ENCODE measurements at places on chromosomes 2 and 18.

- no peak for DNase-seq
These were observed 314.0 kb upstream of the EPAS1 start for GRCh38 chr2:45983213-45983612.

GRCh38 chr2:239816576-239817467, 208.3 kb downstream of the NDUFA10 start:
- no peak for DNase-seq

GRCh38 chr2:176270100-176270750, 983 bp downstream of the MTX2 start:
- DNase-seq: no peak

DNA sequence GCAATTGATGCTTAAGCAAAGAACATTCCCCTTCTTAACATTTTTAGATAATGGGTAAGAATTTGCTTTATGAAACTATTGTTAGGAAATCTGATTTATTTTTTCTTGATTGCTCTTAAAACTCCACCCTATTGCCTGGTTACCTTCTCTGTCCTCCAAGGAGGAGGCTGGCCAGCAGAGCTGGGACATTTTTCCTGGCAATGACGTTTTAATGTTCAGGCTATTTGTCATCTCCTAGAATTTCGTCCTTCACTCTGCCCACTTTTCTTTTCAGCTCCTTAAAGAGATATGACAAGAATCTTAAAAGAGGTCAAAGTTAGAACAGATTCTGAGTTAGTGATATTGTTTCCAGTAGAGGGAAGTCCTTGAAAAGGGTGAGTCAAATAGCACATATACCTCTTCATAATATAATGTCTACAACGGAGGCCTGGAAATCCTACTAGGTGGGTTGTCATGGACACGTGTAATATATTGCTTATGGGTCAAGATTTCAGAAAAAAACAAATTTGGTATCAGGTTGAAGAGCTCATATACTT, 141.0 kb downstream of the CMPK2 start:
- no peak for DNase-seq

- DNase-seq: no peak
These were observed 53.8 kb downstream of the TRAPPC12 start for GRCh38 chr2:3433339-3433699.

DNA sequence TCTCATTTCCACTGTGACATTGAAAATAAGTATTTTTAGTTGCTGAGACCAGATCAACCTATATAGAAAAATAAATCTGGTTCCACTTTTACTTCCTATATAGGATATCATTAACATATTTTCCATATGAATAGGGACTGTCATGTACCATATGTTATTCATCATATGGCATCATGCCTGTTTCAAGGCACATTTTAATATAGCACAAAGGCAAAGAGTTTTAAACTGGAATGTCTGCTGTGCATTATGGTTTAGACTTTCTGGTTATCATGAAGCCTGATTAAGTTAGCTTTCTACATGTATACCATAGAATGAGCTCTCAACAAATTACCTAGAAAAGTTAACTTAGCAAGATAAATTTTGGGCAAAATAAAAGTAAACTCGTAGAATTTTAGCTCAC, 53.0 kb upstream of the ACYP2 start:
- DNase-seq: no peak

DNA sequence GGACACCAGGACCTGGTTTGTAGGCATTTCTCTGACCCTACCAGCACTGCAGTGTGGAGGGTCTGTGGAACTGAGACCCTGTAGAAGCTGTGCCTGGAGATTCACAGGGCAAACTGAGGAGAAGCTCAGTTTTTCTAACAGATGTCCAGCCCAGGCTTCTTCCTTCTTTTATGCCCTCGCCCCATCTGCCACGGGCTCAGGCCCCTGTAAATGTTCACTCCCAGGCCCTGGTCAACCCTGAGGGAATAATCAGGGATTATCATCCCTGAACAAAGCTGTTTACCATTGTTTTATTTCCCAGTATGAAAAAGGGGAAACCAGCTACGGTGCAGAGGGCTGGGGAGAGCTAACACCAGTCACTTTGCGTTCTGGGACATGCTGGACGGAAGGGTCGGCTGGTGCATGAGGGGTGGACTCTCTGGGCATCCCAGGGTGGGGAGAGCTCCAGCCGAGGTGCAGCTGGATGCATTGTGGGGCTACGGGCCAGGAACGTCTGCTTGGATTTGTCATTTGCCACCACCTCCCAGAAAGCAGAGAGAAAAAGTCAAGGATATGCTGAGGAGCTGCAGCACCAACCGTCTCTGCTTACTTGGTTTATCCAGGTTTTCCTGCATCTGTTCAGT, 183.8 kb downstream of the TFCP2L1 start:
- no peak for DNase-seq

- no peak for DNase-seq
These were observed 158.6 kb upstream of the RBMS1 start for GRCh38 chr2:160652236-160652635.

- DNase-seq: no peak
These were observed 859.3 kb downstream of the BCL11A start for GRCh38 chr2:59694176-59694575.

DNA sequence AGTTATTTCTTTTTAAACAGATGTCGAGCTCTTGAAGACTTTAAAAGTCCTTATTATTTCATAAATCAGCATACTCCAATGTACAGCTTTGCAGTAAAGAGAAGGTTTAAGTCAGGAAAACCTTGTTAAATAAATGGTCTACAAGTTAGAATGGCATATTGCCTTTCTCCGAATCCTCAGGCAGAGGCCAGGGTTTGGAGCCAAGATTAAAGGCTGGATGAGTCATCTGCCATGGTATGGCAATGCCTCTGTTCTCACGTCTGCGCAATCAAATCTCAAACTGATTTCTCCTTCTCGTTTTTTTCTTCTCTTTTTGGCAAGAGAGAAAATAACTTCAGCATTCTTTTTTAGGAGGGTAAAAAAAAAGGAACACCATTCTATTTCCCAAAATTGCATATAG, 5.6 kb upstream of the KCNJ3 start:
- no peak for DNase-seq

GRCh38 chr2:219087361-219087760, 26.6 kb upstream of the IHH start:
- DNase-seq: no peak

- no peak for DNase-seq
These were observed 53.5 kb upstream of the TCF4 start for GRCh38 chr18:55641486-55641885.

DNA sequence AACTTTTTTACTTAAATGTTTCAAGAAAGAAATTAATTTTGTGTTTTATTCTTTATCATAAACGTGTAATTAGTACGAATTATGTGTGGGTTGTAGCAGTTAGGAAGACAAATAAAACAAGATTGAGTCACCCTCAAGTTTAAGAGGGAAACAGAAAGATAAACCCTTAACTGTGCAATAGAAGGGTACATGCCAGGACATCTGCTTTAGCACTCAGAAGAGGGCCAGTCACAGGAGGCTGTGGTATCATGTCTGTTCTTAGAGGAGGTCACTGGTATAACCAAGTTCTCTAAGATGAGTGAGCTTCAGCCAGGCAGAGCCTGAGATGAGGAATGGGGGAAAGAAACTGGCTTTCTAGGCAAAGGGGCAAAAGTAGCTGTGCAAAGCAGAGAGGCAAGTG, 42.4 kb upstream of the GRHL1 start:
- DNase-seq: peak; percentile 6

DNA sequence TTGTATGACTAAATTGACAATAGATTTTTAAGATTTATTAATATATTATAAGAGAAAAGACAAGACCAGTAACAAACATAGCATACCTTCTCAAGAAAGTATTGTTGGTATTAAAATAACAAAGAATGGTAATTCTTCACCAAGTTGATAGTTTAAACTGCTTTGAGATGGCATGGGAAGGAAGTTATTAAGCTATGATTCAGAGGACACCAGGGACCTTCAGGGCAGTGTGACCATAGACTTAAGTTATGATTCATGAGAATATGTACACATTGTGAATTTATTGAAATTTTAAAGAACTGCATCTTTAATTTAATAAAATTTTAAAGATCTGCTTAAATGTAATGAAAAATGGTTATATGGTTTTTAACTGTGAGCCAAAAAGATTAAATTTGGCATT, 205.7 kb downstream of the DSEL start:
- peak; percentile 24 for DNase-seq

GRCh38 chr18:13538630-13539029, 187.7 kb downstream of the FAM210A start:
- DNase-seq: no peak

DNA sequence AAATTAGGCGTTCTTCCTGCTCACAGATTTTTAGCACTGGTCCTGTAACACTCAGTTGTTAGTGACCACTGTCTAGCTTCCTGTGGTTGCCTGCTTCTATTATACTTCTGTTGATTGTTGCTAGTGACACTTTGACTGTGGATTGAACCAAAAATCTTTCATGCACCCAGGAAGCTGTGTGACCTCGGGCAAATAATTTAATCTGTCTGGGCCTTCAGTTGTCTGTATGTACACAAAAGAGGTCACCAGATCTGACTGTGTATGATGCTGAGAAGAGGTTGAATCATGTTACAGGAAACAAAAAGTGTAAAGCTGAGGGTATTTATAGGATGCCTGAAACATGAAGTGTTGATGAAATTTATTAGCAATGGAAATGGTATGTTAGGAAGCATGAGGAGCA, 12.7 kb downstream of the ICOS start:
- peak; percentile 4 for DNase-seq

- peak; percentile 49 for DNase-seq
These were observed 35.9 kb downstream of the SPRED2 start for GRCh38 chr2:65396348-65397026.

DNA sequence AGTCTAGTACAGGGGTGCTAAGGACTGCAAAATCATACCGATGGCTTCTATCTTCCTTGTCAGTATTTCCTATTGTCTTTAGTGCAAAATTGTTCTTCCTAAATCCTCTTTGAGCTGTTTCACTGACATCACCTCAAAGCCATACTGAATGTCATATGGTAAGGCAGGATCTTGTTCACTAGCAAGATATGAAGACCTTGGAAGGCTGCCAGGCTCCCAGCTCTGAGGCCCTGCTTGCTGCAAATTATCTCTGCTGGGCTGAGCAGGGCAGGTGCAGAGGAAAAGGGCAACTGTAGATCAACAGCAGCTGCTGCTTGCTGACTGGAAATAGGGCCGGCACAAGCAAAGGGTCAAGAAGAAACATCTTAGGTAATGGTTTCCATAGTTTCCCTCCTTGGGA, 58.2 kb downstream of the PMAIP1 start:
- peak; percentile 68 for DNase-seq

DNA sequence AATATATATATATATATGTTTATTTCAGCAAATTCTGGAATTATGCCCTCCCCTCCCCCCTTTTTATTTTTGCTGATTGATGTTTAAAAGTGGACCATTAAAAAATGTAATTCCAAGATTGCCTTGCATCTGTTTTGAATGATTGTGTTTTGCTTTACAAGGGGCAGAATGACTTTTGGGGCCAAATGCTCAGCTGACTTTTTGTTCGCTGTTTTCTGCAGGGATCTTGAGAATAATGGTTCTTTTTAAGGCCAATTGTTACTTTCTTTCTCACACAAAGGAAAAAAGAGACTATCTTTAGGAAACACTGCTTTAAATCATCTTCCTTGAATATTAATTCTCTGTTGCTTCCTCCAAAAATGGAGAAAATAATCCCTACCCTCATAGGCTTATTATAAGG, 95.9 kb downstream of the FMNL2 start:
- DNase-seq: no peak

Data from astrocyte of the spinal cord (primary cell).